ENCODE measurements at places on chromosomes 3 and 15.
A peak's percentile ranks its signal among the peaks of the same experiment; 100 is the strongest.

GRCh38 chr3:173770796-173771573 is 373.4 kb downstream of the NLGN1 start:
- no peak for DNase-seq

DNA sequence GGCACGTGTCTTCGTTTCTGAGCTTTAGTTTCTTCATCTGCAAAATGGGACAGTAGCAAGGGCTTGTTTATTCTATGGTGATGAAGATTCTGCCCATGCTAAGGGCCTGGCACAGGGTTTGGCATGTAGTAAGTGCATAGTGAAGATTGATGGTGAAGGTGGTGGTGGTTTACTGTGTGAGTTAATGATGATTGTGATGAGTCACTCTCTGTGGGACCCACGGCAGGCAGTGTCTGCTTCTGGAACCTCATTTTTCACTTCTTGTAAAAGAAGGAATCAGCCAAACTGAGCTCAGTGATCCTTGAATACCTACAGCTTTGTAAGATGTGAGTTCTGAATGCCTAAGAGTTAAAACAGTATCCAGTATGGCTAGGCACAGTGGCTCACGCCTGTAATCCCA is 86.2 kb upstream of the LRTM1 start:
- no peak for DNase-seq

DNA sequence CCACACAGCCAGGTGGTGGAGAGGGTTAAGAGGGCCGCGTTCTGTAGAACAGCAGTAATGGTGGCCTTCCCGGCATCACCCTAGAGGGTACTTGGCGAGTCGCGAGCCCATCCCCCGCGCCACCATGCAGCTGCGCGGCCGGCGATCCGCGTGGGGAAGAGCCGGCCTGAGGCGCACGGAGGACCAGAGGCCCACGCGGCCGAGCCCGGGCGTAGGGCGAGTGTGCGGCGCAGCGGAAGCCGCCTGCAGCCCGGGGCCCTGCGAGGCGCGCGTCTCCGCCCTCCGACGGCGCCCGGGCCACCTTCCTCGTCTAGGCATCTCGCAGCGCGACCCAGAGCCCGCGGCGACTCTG is 423 bp downstream of the TKT start:
- peak; percentile 42 for DNase-seq

DNA sequence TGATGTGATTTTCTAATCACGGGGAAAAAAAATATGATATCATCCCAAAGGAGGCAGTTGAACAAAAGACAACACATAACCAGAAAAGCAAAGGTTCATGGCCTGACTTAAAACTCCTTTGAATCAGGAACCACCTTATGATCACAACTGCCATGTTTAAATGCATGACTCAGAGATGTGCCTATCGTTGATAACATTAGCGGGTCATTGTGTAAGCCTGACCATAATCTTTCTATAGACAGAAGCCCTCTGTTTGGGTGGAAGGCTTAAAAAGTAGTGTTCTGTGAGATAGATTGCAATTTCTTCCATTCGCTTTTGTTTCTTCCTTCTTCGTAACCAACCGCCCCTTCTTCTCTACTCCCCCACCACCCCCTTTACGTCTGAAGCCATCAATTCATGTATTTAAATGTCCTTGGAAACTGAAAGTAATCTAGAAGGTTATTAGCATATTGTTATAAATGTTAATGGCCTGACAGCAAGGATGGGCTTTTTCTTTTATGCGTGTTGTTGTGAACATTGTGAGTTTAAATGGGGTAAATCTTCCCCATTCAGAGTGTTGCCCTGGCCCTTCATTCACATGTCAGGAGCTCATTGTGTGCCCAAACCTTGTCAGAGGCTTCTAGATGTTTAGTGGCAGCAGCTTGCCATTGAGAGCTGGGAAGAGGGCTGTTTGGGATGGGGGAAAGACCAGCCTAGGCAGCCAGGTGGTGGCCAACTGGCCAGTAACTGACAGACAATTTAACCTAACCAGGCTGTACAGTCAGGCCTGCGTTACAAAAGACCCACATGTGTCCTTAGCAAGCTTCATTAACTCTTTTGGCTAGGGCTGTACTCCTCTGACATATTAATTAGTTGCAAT is 64.5 kb downstream of the EPHA3 start:
- no peak for DNase-seq

DNA sequence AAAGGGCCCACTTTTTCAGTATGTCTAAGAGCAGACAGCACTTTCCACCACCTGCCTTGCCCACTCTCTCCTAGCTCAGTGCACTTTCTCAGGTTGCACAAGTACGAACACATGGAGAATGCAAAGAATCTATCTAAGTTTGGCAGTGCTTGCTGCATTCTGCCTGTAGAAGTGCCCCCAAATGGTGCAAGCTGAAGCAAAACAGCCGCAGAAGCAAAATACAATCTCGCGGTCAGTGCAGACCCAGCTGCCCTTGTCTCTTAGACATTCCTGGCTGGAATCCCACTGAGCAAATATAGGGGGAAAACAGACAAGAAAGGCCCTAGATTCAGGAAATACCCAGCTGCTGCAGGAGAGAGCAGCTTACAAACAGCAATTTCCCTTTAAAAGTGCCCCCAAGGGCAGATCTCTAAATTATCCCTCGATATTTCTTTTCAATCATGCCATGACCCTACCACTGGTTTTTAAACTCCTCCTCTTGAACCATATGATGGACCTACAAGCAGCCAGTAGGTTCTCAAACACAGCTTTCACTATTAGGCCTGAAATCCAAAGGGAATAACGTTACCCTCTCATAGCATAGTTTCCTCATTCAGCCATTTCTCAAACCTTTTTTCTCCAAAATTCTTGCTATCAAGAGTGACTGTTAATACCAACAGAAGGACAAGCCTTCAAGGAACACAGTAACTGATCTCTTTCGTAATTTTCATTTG is 67.0 kb downstream of the TNIK start:
- DNase-seq, result no peak

DNA sequence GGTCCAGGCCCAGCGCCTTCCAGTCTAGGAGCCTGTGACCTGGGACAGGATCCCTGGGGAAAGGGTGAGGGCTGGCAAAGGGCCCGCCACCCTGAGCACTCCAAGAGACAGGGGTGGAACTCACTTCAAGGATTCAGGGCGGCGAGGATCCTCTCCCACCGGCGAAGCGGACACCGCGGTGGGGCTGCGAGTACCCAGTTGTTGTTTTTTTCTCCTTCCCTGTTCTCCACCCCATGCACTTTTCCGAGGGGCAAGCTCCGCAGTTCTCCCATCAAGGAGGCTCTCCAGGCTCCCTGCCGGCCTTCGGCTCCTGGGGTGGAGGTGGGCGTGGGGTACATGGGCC is 387 bp upstream of the PAQR5 start:
- DNase-seq, result no peak

GRCh38 chr3:133935843-133936769 is 40.4 kb upstream of the RAB6B start:
- DNase-seq, result no peak

DNA sequence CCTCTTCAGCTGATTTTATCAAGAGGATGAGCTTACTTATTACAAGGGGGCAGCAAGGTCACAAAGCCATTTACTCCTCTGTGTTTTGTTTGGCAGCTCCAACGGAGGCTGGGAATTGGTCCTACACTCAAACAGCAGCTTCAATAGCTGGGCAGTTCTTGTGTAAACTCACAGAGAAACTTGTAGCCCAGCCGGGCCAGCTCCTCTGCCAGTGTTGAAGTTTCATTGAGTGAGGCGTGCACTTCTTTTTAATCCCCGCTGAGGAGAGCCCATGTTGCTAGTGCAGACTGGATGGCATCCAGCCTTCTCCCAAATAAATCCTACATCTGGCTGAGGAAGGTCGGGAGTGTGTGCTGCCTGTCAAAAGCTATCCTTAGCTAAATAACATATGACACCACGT is 59.5 kb downstream of the BFSP2 start:
- DNase-seq, result no peak

GRCh38 chr3:111917300-111917699 is 58.2 kb downstream of the PHLDB2 start:
- no peak for DNase-seq

DNA sequence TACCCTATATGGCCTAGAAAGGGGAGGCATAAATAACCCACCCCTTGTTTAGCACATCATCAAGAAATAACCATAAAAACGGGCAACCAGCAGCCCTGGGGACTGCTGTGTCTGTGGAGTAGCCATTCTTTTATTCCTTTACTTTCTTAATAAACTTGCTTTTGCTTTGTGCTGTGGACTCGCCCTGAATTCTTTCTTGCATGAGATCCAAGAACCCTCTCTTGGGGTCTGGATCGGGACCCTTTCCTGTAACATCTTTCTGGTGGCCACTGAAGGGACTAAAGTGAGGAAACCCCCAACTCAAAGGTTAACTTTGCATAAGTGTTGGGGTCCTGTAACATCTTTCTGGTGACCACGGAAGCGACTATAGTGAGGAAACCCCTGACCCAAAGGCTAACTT is 15.7 kb upstream of the HHATL start:
- DNase-seq, result no peak

DNA sequence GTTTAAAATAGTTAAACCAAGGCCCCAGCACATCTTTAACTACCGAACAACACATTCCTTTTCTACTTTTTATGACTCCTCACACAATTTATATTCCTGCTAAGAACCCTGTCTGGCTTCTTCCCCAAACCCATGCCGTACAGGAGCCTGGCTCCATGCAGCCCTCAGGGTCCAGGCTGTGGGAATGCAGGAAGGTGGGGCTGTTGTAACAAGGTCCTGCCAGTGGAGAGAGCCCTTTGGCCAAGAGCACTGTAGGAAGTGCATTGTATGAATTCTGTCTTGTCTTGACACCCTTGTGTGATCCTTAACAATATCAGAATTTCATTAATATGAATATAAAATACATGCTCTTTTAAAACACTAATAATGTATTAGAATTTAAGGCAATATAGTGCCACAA is 563.8 kb downstream of the TBL1XR1 start:
- no peak for DNase-seq

- DNase-seq, result no peak
Observed at GRCh38 chr15:42802168-42802567, 65.2 kb upstream of the CDAN1 start.

- no peak for DNase-seq
Observed at GRCh38 chr3:156035158-156035557, 85.2 kb upstream of the KCNAB1 start.

DNA sequence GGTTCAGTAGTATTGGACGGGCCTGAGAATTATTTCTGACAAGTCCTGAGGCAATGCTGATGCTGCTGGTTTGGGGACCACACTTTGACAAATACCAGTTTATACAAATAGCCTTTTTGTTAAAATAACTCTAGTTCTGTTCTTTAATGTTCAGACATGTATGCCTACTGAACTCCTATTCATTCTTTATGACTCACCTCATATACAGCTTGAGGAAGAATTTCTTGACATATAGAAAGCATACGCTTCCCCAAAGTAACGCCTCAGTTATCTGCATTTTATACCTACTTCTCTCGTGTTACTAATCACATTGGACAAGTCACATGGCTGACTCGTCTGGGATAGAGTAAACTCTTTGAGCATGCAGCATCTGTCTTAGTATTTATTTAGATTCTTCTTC is 145.4 kb upstream of the GOLIM4 start:
- no peak for DNase-seq

GRCh38 chr15:23565395-23566070 is at the start of gene MKRN3:
Gene MKRN3, plus strand, starts transcription at chr15:23565674. Its CDS starts 109 bp downstream, at chr15:23565783.
- DNase-seq, result peak; percentile 50

DNA sequence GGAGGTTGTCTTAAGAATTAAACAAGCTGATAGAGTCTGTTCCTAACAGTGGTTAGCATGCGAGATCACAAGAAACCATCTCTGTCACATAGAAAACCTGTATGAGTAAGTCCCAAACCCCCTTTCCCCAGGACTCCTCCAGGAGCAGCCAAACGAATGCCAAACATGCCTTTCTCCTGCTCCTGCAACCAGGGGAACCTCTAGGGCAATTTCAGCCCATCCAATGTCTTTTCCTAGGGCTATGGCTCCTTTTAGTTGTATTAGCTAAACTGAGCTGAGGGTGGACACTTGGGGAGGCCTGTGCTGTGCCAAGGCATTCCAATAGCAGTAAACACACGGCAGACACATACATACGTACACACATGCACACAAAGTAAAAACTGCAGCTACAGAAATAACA is 36.5 kb upstream of the TIMP4 start:
- DNase-seq, result no peak
